ENCODE measurements at places on chromosomes 7 and 10.

DNA sequence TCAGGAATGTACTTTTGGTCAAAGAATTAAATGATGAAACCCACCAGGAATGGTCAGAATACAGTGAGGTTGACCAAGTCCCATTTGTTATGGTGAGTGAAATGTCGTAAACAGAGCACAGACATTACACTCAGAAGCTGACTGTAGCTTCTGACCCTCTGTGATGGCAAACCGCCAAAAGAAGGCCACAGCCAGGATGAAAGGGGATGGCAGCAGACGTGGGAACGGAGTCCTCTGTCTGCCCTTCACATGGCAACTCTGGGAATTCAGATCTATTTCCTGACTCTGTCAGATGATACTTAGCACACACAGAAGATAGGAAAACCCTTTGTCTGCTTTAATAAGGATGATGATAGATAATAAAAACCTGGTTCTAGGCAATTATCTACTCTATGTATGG, 757.1 kb downstream of the SORCS3 start:
- DNase-seq = no peak

DNA sequence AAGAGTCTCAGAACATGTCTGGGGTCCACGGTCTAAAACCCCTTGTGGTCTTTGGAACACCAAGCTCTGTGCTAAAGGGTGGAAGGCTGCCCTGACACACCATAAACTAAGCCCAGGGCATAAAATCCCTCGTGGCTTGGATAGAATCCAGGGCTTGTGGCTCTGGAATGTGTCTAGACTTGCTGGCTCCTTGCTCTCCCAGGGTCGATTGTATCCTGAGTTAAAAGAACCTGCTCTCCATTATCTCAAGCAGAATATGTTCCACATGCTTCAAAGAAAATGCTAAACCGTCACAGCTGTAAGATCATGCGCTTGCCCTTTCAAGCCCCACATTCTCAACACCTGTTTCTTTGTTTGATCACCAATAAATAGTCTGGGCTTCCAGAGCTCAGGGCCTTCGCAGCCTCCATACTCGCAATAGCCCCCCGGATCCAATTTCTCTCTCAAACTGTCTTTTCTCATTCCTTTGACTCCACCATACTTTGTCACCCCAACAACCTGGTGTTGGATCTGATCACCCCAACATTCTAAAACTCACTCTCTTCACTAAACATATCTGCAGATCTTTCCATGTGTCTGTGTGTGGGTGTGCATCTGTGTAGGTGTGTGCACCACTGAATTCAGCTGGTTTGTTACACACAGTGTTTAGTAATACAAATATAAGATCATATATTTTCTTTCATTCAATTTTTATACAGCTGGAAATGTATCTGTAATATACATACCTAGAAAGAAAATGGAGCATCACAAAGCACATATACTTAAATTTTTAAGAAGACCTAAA, 238.5 kb downstream of the ZMYND11 start:
- no peak for DNase-seq

GRCh38 chr10:76453332-76453731, 1021.9 kb downstream of the LRMDA start:
- DNase-seq = no peak

- no peak for DNase-seq
Measured at GRCh38 chr10:26491276-26491675, 53.1 kb downstream of the APBB1IP start.

- DNase-seq = no peak
Measured at GRCh38 chr7:78792624-78793023, 660.8 kb downstream of the MAGI2 start.

DNA sequence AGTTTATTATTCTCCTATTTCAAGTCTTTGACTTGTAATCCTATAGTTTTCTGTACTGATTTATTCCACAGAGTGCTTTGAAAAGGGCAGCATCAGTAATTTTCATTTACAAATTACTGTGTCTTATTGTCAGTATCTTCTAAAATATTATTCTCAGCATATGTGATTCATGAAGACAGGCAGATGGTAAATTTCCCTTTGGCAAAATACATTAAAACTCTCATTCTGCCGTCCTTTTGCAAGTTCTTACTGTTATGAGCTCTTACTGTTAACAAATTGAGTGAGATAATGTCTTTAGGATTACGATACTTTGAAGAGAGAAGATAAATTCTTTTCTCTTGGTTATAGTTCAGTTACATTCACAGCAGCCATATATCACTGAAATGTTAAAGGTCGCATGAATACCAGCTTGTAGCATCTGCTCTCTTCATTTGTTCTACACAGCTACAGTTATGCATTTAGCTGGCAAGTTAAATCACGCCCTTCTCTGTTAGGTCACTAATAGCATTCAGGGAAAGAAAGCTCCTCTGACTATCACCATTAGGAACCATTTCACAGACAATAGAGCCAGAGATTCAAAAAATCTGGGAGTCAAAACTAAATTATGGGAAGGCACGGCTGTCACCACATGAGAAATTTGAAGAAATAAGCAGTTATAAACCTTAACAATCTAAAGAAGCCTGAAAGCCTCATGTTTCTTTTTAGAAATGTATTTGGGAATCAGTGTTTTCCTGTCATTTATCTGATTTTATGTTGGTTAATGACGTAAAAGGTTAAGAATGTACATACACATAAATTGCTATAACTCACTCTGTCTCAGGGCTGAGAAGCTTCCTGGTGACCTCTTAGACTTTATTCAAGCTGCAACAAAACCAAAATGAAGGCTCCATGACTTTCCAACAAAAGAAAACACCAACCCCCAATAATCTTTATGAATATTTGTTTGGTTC, 109.6 kb upstream of the SP4 start:
- DNase-seq = no peak

DNA sequence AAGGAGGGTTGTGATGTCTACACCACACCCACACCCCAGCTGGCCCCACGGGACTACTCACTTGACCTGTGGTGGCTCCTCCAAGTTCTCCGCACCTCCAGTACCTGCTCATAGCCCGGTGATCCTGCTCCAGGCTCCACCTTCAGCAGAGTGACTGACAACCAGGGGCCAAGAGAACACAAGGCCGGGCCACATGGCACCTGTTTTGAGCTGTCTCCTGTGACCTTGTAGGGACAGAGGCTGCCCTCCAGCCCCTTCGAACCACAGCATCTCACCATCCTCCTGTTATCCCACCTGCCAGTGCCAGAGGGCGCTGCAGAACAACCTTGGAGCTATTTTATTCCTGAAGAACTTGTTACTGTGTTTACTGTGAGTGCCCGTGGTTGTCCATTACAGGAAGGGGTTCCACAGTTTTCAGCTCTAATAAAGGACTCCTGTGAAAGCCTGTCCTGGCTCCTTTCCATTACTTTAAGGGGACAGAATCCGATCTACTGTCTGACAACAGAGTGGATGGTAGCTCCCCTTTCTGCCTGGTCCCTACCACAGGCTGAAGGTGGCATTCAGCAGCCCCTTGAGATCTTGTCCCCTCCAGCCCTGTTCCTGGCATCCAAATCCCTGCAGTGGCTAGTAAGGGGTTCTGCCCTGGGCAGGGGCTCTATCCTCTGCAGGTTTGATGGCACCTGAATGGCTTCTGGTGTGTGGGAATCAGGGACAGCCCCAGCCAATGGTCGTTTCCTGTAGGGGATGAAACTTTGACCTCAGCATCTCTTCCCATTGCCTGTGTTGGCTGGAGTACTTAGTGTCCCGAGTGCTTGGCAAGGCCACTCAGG, 50.8 kb downstream of the C10orf120 start:
- no peak for DNase-seq

GRCh38 chr10:131532745-131533341, 221.3 kb upstream of the TCERG1L start:
- DNase-seq = no peak

DNA sequence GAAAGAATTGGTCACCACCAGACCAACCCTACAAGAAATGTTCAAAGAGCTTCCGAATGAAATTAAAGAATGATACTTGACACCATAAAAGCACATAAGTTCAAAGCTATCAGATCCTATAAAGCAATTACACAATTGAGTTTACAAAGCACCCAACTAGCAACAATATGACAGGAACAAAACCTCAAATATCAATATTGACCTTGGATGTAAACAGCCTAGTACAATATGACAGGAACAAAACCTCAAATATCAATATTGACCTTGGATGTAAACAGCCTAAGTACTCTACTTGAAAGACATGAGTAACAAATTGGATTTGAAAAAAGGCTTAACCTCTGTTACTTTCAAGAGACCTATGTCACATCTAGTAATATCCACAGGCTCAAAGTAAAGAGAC, 1201.4 kb downstream of the XPNPEP1 start:
- DNase-seq = no peak

DNA sequence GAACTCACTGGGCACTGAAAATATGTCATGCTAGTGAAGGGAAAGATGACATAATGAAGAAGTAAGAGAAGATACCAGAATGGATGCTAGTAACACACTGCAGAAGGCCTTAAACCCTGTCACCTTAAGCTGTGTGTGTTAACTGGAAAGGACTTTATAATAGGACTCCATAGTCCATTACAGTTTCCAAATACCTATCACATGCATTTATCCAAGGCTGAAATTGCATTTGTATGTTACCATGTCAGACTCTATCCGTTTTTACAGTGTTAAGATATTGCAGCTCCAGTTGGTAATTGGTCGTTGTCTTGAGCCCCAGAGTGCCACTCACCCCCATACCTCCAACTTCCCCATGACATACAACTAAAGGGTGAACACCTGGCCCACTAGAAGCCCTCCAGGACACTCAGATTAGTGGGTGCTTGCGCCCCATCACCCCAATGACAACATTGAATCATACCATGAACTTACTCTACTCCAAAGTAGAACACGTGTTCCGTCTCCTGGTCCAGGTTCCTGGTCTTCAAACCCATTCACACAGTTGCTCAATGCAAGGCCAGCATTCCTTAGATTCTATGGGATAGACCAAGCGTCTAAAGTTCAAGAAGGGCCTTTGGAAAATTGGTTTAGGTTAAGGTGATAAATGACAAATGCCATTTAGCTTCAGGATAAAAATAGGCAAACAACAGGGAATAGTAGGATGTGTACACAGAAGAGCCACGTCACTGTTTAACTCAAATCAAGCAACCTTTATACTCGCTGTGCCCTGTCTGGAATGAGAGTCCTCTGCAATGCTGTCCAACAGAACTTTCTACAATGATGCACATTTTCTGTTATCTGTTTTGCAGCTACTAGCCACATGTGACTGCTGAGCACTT, 2.1 kb upstream of the RAPGEF5 start:
- DNase-seq = no peak

DNA sequence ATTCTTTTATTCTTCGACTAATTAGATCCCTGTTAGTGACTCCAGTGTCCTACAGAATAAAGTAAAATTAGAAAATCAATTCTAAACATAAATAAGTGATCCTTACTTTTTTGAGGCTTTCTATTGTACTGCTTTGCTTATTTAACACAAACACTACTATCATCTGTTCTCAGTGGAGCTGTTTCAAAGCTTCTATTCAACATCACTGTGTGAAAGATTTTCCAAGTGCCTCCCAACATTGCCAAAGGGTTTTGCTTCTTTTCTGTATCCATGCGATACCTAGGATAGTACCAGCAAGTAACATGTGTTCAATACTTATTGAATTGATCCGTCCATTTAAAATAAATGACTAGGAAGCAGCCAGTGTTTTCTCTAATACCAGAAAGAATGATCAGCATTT, 125.7 kb downstream of the ARHGAP21 start:
- DNase-seq = no peak

Data from cortex of kidney (tissue), 1 donor.